ENCODE measurements at places on chromosomes 3 and 15.

GRCh38 chr15:74179101-74179841 lies 5.8 kb downstream of the ISLR start:
- no peak for DNase-seq

DNA sequence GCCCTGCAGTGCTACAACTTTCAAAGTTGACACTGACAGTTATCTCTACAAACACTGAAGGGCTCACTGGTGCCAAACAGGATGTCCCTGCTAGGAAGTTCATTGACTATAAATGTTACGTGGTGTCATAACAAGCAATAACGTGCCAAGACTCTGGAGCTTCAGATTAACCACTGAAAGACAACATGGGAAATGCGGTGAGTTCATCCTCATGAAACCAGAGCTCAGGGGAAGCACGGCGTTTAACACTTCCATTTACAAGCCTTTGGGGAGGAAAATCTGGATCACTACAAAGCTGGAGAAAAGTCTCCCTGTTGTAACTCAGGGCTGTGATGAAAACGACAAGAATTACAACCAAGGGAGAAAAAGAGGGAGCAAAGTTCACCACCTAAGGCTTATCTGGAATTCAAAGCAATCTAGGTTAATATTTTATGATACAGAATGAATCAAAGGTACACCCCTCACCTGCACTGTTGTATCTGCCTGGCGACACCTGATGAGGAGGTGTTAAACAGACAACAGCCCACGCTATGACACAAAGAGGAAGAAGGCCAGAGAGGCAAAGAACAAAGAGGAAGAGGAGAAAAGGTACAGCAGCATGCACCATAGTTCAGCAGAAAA lies 27.0 kb downstream of the SHQ1 start:
- DNase-seq = no peak

GRCh38 chr3:63478990-63479660 lies 173.3 kb upstream of the SNTN start:
- DNase-seq = no peak

- no peak for DNase-seq
Observed at GRCh38 chr3:127820221-127820825, 2.0 kb downstream of the MGLL start.

DNA sequence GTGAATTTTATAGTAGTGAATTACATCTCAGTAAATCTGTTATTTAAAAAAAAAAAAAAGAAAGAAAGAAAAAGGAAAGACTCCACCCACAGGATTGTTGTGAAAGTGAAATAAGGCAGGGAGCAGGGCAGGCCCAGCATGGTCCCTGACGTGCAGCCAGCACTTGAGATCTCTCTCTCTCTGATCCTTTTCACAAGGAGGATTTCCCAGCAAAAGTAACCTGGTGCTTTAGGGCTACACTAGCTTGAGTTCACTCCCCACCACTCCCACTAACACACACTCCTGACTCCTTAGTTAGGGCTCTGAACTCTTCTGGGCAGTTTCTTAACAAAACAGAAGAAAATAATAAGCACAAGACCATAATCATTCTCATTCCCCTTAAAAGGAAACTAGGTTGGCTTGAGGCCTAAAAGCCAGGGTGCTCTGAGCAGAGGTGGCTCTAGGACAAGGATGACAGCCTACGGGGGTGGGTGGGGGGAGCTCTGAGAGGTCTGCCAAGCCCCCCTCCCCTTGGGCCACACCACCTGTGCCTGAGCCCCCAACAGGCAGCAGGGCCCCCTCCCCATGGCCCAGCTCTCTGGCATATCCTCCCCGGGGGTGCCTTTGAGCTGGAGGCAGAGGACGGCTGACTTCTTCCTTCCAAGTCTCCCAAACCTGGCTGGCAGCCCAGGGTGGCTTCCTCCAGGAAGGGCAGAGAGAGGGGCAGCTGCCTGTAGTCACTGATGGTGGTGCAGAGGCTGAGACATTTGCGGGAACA lies 856 bp downstream of the TMEM40 start:
- DNase-seq = no peak

GRCh38 chr15:65060641-65061397 lies 7.0 kb downstream of the RASL12 start:
- DNase-seq = no peak

DNA sequence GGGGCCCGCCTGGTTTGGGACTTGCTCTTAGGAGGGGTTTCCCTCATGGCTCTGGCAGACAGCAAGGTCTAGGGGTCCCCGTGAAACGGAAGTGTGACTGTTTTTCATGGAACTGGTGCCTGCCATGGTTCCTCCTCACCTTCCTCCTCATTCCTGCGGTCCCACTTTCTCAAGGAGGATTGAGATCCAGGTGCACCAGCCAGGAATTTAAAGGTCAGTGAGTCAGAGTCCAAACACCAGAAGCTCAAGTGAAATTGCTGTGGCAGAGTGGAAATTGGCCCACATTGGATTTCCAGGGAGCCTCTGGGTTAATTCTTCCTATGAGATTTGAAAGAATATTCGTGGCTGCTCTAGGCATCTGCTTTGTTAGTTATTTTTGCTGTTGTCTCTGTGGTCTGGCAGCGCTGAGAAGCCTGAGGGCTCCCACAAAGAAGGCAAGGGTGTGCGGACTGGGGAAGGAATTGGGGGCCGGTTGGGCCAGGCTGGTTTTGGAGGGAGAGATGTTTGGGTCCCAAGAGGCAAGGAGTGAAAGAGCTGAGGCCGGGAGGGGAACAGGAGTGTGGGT lies 60.4 kb upstream of the TNFAIP8L3 start:
- no peak for DNase-seq

DNA sequence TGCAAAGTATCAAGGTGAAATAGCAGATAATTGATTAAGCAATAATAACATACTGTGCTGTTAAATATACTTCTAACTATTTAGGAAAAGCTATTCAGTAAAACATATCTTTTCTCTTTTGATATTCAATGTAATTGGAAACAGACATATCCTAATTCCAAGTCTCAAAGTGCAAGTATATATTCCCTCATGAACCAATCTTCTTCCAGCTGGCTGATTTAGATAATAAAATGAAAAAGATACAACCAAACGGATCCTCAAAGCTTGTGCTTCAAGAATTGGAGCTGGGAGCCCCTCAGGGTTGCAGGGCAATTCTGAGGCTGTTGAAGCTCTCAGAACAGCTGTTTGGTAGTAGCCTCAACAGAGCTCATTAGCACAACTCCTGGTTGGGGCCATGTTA lies 236.6 kb downstream of the ZIC1 start:
- DNase-seq = no peak

DNA sequence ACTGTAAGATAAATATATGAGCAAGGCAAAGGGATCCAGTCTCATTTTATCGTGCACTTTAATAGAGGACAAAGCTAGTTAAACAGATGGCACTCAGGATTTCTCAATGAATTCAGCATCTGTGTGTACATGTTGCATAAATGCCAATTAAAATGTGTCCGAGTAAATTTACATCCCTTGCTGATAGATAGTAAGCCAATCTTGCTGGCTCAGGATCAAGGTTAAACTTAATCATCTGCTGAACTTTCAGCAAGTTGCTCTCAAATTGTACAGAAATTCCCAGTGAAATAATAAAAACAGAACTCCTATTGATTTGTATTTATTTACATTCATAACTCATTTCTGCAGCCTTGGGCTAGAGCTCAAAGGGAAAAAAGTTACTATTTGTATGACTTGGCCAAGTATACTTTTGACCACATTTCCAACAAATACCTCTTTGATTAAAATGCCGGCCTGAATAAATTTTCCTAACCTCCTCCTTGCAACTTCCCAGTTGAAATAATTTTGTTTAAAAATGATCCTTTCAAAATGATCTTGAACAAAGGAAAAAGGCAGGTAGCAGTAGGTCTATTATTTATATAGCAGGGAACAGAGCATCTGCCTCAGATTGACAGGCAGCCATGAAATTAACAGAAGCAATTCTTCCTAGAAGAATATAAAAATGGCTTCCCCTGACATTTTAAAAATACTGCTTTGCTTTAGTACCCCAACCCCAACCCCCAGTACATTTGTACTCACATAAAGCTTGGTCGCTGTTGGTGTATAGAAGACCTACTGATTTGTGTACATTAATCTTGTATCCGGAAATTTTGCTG lies 1001.9 kb downstream of the ROBO1 start:
- DNase-seq = no peak

- DNase-seq = no peak
Observed at GRCh38 chr3:146557745-146558144, 13.3 kb upstream of the PLSCR1 start.

- DNase-seq = no peak
Observed at GRCh38 chr15:89417206-89417725, 79.1 kb downstream of the RHCG start.

GRCh38 chr3:38029400-38030125 lies at the start of gene PLCD1:
Gene PLCD1 (minus strand): TSS chr3:38029642. CDS start chr3:38029539, 103 bp downstream.
- DNase-seq = no peak

- DNase-seq = no peak
Observed at GRCh38 chr3:189449084-189449483, 182.1 kb upstream of the TP63 start.

DNA sequence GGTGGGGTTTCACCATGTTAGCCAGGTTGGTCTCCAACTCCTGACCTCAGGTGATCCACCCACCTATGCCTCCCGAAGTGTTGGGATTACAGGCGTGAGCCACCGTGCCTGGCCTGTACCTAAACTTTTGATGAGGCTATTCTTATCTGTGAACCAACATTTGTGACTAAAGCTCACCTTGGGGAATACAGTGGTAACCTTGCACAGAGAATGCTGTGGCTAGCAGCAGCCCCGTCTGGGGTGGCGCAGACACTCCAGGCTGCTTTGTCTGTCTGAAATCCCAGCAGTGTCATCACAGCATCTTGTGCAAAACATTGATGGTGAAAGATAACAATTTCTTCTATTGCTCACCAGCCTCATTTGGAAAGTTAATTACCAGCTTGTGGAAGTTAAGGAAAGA lies 58.9 kb downstream of the CMTM8 start:
- no peak for DNase-seq

GRCh38 chr15:39472621-39473297 lies 108.1 kb upstream of the THBS1 start:
- no peak for DNase-seq

GRCh38 chr15:43749690-43750345 lies 3.6 kb downstream of the PDIA3 start:
- DNase-seq = peak; percentile 18

DNA sequence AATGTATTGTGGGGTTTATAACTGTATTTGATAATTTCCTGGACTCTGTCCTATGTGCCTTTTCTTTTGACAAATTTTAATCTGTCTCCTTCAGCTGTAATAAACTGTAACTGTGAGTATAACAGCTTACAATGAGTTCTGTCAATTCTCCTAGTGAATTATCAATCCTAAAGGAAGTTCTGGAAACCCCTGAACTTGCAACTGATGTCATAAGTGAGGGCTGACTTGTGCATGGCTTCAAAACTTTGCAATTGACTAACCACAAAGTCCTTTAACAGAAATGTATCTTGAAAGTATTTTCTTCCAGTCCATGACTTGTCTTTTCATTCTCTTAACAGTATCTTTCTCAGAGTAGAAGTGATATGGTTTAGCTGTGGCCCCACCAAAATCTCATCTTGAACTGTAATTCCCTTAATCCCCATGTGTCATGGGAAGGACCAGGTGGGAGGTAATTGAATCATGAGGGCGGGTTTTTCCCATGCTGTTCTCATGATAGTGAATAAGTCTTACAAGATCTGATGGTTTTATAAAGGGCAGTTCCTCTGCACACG lies 108.3 kb downstream of the TFDP2 start:
- DNase-seq = no peak

DNA sequence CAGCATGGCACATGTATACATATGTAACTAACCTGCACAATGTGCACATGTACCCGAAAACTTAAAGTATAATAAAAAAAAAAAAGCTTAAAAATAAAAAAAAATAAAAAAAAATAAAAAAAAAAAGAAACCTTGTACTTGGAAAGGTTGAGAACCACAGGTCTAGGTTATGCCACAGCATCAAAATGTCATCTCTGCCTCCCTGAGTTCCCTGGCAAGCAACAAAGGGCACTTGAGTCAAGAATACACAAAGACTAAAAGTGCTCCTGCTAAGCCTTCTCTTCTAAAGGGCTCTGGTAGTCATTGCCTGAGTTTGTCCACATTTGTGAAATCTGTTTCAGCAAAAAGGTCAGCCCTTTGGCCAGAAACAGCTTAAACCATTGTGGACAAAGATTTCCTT lies 395.8 kb upstream of the CCDC54 start:
- DNase-seq = no peak

DNA sequence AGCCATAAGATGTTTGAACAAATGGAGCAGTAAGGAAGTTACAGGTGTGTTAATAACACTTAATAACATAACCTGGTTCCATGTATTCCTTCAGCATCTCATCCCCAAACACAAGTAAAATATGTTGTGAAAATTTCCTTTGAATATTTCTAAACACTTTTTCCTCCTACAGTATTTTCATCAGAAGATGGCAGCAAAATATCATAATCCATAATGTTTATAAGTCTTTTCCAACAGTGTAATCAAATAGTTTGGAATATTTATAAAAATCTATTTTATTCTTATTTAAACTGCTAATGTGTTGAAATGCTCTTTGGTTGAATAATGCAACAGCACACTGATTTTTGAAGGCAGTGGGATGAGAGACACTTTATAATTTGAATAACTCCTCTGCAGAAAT lies 1020.5 kb downstream of the OTOL1 start:
- DNase-seq = no peak

DNA sequence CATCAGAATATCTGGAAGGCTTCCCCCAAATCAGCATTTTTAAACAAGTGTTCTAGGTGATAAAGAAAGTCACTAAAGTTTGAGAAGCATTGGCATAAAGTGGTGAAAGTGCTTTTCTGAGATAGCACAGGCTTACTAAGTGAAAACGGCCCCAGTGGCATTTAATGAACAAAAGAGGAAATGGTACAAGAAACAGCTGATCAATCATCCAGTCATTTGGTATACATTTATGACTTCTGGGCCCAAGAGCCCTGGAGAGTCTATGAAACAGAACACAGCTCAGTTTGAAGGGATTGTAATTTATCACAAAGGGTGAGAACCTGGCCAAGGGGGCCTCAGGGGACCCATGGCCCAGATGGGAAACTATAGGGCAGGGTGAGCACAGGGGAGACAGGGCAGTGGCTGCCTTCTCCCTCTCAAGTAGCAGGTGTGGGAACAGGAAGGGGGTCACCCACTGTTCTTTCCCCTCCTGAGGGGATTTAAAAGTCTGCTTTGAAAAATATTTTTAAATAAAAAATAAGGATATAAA lies 265.5 kb upstream of the ROPN1 start:
- no peak for DNase-seq

GRCh38 chr3:59512066-59512465 lies 462.2 kb upstream of the CFAP20DC start:
- DNase-seq = no peak

DNA sequence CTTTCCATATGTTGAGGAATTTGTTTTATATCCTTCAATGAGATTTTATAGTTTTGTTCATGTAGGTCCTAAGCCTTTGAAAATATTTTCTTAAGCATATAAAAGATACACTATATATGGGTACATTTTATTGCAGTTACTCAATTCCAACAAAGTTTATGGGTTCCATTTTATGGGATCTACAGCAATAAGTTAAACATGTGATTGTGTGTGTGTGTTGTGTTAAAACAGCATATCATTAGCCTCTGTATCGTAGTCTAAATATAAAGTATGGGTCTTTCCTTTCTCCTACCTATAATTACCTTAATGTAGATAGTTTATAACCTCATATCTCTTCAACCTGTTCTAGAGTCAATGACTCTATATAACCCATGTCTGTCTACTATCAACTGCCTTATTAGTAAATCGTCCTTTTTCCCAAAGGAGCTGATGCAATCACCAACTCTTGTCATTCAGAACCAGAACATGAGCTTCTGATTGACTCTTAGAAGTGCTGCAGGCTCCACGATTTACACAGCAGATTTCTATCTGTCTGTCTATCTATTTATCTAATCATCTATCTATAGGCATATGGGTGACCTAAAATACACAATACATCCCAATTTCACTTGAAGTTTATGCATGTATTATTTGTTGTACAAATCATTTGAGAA lies 512.6 kb upstream of the CBLB start:
- DNase-seq = no peak

- no peak for DNase-seq
Observed at GRCh38 chr3:39275052-39275451, 4.8 kb downstream of the CX3CR1 start.

Measured in activated gamma-delta T cell treated with anti-CD3 and anti-CD28 coated beads, Interleukin-2, amount 50 U/mL, for 16 hours (primary cell).